ENCODE measurements at places on chromosomes 7 and 10.

- no peak for DNase-seq
These were observed 11.7 kb upstream of the HILPDA start for GRCh38 chr7:128443831-128444600.

GRCh38 chr7:134046594-134047128 lies 80.5 kb upstream of the LRGUK start:
- DNase-seq, result no peak

DNA sequence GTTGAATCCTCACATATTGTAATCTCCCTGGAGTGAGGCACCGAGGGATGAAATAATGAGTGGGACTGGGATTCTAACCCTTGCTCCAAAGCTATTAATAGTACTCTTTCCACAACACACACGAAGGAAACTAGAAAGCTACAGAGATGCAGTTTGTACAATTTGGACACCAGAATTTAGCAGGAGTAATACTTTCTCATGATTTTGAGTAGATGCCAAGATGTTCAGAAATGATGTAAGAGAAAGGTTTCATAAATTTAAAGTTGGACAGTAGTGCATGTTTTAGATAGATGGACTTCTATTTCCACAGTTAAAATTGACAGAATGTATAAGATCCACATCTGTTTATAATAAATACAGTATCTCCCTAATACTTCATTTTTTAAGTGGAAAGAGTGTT lies 46.5 kb downstream of the PRR15 start:
- no peak for DNase-seq

DNA sequence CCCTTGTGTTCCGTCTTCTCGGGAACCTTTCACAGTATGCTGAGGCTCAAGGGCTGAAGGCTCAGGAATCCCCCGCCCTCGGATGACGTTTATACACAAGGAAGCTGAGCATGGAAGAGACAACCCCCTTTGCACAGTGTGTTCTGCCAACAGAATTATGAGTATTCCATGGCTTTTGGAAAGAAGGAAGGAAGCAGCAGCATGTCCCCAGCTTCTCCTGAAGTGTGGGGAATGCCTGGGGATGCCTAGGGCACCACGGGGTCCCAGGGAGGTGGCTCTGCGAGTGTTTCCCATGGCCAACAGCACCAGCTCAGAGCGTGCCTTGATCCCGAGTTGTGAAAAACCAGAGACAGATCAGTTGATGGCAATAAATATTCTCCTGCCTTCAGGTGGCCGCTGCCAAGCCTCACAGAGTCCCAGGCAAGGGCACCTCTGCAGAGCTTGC lies 88.8 kb upstream of the DDC start:
- no peak for DNase-seq

DNA sequence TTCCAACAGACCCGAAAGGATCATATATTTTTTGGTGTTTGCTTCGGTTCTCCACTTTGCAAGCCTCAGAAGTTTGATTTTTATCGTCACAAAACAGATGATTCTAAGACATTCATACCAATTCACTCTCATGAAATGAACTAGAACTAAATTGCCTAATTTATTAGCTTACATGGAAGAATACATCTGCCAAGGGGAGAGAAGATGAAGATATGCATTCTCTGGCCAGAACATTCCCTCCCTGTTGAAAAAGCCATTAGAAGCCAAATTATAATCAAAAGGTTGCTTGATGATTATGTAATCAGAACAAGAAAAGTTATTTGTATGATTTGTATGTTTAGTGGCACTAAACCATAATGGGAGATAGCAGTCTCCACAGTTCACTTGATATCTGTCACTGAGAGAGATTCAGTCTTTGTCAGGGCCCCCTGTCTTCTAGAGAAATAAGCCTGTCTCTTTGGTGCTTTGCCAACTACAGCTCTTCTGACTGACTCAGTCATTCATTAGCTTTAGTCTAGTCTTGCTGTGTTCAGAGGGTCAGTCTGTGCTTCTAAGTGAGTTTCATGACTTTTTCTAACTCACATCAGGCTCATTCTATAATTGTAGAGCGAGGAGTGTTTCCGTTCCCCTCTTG lies 95.3 kb upstream of the GNAI1 start:
- no peak for DNase-seq

DNA sequence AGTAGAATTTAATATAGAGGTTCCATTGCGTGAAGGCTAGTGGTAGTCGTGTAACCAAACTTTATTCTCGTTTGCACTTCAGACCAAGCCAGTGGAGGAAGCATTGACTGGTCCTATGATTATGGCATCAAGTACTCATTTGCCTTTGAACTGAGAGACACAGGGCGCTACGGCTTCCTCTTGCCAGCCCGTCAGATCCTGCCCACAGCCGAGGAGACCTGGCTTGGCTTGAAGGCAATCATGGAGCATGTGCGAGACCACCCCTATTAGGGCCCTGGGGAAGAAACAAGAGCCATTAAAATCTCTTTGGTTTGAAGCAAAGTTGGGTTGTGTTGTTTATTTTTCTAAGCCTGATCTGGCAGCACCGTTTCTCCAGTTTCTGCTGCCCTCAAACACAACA lies 3.5 kb upstream of the CPA4 start:
- no peak for DNase-seq

GRCh38 chr7:86708031-86708680 lies 64.4 kb downstream of the GRM3 start:
- no peak for DNase-seq

DNA sequence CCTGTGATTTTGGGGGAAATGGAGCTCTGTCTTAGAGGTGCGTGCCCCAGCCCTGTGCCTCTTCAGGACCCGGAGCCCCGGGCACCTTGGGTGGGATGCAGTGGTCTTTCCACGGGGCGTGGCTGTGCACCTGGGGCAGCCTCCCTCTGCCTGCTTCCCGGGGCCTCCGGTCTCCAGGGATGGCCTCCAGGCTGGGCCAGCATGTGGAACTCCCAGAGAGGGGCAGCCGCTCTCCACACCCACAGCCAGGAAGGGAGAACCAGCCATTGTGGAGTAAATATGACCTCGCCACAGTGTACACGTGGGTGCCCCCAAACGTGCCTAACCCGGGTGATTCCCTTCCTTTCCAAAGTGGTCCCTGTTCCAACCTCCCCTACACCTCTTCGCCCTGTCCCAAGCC lies 52.6 kb downstream of the JAKMIP3 start:
- DNase-seq, result no peak

DNA sequence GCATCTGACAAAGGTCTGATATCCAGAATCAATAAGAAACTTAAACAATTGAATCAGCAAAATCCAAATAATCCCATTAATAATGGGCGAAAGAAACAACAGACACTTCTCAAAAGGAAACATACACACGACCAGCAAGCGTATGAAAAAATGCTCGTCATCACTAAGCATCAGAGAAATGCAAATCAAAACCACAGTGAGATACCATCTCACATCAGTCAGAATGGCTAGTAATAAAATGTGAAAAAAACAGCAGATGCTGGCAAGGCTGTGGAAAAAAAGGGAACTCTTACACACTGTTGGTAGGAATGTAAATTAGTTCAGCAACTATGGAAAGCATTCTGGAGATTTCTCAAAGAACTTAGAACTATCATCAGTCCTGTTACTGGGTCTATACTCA lies 496.7 kb downstream of the SH2D4B start:
- no peak for DNase-seq

GRCh38 chr7:108261560-108262255 lies 131.5 kb upstream of the LAMB4 start:
- DNase-seq, result no peak

- no peak for DNase-seq
These were observed 17.4 kb downstream of the PSAP start for GRCh38 chr10:71833451-71834342.

- no peak for DNase-seq
These were observed 67.6 kb downstream of the IDE start for GRCh38 chr10:92506336-92506735.

DNA sequence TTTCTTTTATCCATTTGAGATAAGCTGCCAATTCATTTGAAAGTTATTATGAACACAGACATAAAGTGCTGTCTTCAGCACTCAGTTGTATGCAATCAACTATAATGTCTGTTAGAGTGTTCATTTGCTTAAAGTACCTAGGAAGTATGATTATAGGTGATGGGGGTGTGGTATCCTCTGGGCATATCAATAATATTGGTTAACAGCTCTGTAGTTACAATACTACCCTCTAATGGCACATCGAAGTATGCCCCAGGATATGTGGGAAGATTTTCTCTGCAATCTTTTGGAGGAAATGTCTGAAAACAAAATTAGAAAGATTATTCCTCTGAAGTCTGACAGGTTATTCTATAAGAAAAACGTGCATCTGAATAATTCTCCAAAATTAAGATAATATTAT lies 429.7 kb downstream of the ARL4A start:
- DNase-seq, result no peak

- no peak for DNase-seq
These were observed 10.1 kb downstream of the OTUD1 start for GRCh38 chr10:23448802-23449570.

DNA sequence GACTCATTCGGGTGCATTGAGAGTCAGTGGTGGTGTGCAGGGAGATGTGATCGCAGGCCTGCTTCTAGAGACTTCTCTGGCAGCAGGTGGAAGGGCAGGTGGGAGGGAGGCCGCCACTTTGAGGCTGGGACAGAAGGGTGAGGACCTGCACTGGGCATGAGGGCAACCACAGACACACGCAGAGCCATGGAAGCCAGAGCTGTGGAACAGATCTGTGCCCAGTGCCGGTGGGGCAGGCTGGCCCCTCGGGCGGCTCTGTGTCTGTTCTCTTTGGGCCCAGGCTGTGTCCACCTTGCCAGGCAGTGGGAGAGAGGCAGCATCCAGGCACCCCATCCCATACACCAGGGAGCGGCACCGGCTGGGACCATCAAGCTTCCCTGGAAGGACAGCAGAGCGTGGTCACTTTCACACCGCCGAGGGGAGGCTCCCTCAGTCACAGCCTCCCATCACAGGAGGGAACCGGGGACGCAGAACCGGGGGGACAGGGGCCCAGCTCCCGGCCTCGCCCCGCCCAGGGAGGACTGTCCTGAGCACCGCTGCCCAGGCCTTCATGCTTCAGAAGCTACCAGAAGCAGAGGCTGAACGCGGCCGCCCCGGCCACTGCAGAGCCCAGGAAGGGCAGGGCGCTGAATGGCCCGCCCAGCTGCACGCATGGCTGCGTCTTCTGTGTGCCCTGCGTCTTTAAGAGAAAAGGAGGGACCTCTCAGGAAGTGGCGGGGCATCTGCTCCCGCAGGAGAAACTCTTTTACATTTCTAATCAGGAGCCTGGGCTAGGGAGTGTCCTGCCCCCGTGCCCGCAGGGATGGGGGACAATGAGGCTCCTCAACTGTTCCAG lies 32.1 kb downstream of the EN2 start:
- no peak for DNase-seq

DNA sequence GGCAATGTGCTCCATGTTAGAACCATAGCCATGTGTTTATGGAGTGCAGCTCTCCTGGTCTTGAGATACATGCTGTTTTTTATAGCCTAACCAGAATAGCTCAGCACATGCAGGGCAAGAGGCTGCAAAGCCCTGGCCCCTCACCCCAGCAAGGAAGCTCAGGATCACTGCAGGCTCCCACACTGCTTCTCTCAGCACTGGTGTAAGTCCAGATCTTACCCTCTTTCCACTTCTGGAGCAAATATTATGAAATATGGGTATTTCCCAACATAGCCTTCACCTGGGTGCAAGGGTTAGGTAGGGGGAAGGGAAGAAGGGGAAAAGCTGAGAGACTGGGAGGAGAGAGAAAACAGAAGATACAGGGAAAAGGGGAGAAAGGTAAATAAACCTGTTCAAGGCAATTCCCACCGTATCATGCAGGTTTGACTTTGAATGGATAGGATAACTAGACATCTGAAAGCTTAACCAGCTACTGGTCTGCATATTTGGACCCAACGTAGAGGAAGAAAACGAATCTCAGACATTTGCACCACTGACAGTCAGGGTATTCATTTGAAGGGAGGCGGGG lies 19.7 kb downstream of the SKIDA1 start:
- DNase-seq, result no peak

DNA sequence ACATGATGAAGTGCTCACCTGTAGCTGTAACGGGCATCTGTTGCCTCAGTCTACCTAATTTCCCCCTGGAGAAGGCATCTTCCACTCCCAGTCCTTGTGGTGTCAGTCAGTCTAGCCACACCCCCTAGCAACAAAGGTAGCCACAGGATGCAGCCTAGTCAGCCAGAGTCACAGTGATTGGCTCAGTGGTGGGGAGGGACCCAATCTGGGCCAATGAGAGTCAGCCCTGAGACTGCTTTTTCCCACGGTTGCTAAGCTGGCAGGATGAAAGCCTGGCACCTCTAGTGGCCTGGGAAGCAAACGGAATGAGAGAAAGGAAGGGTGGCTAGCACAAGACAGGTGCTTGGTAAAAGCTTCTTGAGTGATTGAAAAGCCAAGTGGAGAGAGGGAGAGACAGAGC lies 118.6 kb downstream of the SH3PXD2A start:
- DNase-seq, result no peak

Measured in stimulated activated CD4-positive, alpha-beta T cell treated with anti-CD3 and anti-CD28 coated beads, Interleukin-4, amount 100 ng/mL, for 48 hours (primary cell).